ENCODE measurements at places on chromosomes 6 and 20.
A peak's percentile ranks its signal among the peaks of the same experiment; 100 is the strongest.

DNA sequence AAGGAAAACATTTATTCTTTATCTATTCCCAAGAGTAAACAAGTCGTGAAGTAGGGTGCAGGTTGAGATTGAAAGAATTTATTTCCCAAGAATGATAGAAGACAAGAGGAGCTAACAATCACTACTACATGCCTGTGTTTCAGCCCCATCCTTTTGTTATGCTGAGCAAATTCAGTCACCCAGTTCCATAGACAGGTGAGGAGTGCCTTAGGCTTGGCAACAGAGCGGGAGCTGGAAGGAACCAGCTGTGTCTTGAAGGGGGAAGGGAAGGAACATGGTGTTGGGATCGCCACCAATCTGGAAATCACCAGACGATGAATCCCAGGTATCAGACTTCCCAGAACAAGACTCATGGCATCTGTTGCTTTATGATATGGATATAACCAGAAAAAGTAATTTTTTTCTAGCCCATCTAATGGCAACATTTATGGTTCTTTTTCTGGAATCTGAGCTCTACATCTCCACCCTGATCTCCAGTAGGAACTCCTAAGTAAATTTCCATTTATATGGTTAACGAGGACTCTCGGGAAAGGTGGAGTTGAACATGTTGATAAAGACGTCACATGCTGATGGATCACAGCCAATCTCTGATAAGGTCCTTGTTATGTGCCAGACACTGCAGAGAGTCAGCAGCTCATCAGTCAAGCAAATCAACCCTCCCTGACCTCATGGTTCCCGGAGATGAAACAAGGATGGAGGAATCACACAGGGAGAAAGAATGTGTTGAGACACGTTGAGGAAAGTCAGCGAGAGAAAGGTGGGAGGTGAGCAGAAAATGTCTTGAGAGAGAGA is 344.9 kb downstream of the SMOC2 start:
- no peak for DNase-seq

DNA sequence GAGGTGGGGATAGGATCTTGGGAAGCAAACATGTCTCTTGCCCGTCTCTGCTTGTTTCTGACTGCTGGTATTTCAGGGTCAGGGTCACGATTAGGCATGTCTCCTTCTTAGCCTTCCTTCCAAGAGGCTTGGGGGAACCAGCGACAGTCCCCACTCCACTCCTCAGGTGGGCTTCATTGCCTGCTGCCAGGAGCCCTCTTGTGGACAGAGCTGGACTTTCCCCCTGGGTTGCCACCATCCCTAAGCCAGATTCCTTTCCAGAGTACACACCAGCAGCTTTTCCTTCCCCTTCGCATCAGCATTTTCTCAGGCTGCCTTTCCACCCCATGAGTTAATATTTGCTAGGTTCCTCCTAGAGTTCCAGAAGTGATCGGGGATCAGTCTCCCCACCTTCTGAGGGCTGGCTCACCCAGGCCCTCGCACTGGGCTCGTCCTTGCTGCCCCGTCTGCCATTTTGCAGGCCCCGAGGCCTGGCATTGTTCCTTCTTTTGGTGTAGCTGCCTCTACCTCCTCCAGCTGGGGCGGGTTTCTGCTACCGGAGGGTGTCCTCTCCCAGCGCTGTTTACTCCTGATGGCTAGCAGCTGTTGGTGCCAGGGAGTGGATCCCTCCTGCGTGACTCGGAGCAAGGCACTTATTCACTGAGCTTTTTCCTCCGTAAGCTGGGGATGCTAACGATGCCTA is 8.8 kb upstream of the C20orf144 start:
- peak; percentile 73 for DNase-seq

GRCh38 chr6:139905404-139906052 is 531.1 kb upstream of the CITED2 start:
- no peak for DNase-seq

DNA sequence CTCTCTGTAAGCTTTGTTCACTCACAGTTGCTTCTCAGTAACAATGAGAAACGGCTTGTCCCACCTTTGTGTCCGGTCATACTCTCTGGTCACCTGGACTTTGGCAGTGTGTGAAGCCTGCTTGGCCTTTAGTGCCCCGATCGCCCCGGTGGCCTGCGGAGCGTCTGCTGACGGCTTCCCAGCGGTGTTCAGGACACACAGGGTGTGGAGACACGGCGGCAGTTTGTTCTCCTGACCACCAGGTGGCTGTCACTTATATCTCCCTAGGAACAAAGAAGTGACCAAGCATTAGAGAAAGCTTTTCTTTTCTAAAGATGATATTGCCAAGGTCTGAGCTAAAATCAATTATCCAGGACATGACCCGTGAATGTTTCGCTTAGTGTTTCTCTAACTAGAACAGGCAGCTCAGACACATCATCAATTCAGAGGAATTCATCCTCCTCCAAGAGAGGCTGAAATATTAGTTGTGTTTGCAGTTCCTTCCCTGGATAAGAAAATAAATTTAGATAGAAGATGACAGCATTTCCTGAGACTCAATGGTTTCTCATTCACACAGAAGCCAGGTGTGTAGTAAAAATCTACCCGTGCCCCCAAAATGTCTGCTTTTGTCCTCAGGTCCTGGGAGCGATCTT is 167.4 kb upstream of the THBS2 start:
- no peak for DNase-seq

- no peak for DNase-seq
Observed at GRCh38 chr20:49867453-49868215, 47.7 kb downstream of the SPATA2 start.

DNA sequence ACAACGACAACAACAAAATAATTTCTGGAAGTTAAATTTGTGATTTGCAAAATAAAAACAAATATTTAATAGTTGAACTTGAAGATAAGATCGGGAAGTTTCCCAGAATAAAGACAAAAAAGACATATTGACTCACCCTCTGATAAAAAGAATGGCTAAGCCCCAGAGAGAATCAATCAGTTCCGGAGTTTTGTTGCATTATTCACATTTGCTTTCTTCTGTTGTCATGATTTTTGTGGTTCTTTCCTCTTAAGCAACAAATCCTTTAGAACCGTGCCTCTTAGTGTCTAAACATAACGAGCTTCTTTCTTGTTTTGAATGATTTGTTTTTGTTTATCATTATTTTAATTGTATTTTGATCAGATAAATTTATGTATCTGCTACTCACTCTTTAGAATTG is 337.7 kb upstream of the PRND start:
- DNase-seq, result no peak

DNA sequence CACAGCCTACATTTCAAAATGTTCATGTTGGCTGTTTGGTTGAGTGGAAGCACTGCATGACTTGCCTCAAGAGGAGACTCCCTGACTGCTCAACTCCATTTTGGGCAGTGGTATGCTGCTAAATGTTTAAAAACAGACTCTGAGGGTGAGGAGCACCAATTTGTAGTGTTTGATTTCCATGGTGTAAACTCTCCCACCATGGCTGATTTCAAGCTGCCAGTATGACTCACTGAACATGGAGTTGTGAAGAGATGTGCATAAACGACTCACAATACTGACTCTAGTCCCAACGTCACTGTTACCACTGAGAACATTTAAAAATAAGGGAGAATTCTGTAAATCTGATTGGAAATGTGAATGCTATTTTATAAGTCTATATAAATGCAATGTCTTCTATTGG is 70.4 kb downstream of the BACH2 start:
- no peak for DNase-seq

GRCh38 chr6:2792330-2793110 is 27.3 kb downstream of the WRNIP1 start:
- no peak for DNase-seq

GRCh38 chr6:129863664-129864063 is 2.5 kb upstream of the TMEM244 start:
- DNase-seq, result no peak

DNA sequence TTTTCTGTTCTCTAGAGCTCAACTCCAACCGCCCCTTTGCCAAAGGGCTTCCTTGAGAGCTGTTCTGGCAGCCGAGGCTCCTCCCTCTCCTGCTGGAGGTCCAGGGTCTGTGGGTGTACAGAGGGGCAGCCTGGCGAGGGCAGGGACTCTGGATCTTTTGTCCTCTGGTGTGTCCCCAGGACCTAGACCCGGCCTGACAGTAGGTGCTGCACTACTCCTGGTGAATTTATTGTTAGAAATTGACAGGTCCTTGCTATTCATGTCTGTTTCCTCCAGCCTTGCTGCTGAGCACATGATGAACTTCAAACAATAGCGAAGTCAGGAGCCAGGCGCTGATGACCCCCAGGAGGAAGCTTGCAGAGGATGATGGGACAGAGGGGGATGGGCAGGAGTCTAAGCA is 234.7 kb upstream of the SULF2 start:
- DNase-seq, result no peak

- no peak for DNase-seq
Observed at GRCh38 chr6:9851541-9852380, 563.1 kb downstream of the TFAP2A start.

DNA sequence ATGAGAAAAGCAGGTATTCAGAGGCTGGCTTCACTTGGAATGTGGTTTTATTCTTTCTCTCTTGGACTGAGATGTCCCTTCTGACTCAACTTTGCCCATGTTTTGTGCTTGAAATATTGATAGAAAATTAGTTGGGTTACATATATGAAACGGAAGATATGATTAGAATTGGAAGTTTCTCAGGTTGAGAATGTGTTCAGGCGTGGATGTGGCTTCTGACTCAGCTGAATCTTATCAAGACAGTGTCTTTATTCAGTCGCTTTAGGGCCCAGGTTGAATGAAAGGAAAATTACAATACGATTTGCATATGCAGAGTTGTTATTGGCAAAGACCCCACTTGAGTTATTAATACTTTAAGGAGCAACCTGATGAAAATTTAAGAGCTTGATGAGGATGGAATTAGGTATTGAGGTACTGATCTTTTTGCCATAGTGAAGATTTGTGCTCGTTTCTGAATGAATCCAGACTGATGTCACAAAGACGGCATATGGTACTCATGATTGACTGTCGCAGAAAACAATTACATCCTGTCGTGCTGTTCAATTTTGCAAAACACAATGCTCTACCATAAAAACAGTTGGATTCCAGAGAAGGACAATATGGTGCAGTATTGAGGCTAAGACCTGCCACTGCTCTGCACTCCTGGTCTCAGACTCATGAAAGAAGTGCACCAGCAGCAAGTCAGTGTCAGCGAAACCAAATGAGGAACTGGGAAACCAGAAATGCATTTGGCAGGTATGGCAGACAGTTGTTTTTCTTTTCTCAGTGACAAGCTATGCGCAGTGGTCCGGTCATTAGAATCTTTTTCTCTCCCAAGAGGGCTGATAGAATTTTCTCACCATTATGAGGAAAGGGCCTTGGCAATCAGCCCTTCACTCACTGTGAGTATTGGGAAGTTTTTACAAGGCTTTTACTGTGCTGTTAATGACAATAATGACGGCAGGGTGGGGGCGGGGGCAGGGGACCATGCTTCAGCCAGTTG is 158.3 kb downstream of the DOK5 start:
- peak; percentile 29 for DNase-seq

- DNase-seq, result no peak
Observed at GRCh38 chr6:106158816-106159215, 72.7 kb downstream of the PRDM1 start.

DNA sequence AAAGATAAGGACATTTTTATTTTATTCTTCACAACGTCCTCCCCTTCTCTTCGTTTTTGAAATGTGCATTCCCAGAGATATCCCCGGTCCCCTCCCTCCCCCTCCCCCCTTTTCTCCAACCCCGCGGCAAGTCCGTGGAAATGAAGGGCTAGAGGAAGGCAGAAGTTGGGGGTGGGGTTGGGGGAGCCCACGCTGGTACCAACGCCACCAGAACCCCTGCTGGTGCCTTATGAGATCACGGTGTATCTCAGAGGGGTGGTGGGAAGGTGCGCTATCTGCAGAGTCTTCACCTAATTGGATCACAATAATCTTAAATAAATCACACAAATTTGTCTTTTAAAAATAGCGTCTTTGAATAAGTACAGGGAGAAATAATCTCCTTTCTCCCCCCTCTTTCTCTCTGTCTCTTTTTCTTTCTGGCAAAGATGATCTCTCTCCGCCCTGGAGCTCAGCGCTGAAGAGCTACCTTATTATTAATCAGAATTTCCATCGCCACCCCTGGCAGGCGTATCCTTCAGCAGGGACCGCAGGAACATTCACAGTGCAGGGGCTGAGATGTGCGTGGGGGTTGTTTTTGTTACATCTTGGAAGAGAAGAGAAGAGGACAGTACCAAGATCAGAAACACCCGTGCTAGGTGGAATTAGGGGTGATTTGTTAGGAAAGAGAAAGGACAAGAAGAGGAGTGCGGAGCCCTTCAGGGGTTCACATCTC is 915 bp downstream of the CLVS2 start:
- no peak for DNase-seq

DNA sequence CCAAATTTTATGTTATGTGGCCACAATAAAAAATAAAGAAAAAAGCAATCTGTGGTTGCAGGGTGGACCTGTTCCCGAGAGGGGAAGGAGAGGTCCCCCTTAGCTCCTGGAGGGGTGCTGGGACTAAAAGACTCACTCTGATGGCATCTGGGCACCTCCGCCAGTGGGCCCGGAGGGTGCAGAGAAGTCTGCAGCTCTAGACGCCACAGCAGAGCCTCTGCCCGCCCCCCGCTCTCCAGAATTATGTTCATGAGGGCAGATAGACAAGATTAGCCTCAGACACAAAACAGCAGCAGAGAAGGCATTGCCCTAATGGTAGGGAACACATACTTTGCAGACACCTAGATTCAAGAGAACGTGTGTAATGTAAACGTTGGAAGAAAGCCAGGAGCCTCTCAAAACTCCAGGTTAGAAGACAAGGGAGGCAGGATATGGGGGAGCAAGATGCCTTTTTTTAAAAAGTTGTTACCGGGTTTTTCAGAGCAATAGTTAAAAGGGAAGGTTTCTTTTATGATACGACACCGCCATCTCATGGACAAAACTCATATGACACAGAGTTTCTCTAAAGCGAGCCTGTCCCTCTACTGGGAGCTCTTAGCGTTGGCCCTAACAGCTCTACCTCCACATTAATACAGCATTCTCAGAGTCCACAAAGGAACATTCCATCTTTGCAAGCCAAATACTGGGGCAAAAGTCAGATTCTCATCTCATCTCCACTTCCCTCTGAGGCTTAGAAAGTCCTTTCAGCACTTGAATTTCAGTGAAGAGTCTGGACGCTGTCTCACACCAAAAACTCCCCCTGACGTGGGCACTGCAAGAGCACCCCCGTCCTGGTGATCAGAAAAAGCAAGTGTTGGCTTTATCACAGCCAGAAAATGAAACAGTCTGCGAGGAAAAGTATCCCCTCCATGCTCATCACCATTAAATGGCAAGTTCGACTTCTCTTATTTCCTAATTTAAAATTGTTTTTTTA is 47.2 kb downstream of the FOXF2 start:
- DNase-seq, result peak; percentile 48

DNA sequence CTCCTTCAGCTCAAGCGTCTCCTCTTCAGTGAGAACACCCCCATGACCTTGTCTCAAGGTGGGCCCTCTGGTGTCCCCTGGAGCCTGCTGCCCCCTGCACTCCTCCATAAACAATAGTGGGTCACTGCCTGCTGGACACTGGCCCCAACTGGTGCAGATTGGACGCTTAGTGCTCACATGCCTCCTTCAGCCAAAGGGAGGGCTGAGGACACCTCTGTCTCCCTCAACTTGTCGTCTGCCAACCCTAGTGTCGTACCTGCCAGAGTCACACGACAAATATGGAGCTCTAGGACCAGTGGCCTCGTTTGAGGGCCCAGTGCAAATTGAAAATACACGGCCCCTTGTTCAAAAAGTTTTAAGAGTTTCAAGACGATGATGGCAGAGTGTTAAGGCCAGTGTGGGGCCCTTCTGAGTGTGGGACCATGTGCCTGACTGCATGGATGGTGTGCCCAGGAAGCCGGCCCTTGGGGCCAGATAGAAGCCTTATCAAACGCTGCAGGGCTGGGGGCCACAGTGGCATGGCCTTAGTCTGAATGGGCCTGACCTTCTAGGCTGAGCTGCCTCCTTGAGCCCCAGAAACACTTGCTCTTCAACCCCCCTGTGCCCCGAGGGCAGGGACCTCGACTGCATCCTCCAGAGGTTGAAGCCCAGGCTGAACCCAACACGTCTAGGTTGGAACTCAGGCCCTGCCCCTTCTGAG is 20.1 kb downstream of the APCDD1L start:
- no peak for DNase-seq

All from GM12892 (cell line).